SW480 (cell line): ENCODE measurements at places on chromosomes 6 and 20.

GRCh38 chr6:26521600-26522391 is 16.4 kb upstream of the HMGN4 start:
- DNase-seq: peak; percentile 80

GRCh38 chr6:129350278-129350677 is 359.7 kb downstream of the ARHGAP18 start:
- peak; percentile 1 for DNase-seq

- DNase-seq: no peak
Measured at GRCh38 chr6:128574402-128574801, 54.0 kb upstream of the PTPRK start.

DNA sequence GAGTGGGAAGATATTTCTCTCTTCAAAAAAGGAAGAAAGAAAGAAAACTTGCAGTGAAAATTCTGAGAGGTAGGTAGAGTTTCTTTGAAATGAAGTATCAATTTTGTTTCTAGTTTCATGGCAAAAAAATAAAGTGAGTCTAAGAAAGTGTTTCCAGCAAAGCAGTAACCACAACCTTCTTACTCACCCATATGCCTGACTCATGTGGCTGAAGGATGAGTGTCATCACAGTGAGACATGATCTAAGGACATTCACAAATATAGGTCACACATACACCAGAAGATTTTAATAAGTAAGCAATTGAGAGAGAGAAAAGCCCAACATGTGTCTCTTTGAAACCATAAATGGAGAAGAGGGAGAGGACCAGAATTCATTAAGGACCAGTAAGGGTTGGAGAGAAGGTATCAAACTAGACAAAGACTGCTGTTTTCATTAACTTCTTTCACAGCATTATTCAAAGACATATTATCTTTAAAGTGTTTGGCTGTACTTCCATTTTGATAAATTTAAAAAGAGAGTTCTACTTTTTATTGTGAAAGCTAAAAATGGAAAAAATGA is 169.5 kb downstream of the FRK start:
- DNase-seq: no peak

GRCh38 chr6:158825951-158826306 is 6.8 kb upstream of the EZR start:
- no peak for DNase-seq

DNA sequence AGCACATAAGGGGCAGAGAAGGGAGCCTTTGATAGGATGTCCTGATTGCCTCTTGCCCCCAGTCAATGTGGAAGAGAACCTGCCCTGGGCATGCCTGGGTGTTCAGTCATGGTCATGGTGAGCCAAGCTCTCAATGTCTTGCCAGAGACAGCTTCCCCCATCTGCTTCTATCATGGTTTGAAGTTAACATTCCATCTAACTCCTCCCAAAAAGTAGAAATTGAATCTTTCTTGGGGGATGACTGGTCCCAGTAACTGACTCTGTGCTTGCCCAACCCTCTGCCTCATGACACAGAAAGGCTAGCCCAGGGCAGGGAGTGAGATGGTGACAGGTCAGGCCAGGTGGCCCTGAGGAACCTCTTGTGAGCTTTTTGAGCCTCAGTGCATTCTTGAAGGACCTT is 60.1 kb downstream of the ADTRP start:
- no peak for DNase-seq

- DNase-seq: no peak
Measured at GRCh38 chr6:106254636-106255035, 70.9 kb downstream of the ATG5 start.

DNA sequence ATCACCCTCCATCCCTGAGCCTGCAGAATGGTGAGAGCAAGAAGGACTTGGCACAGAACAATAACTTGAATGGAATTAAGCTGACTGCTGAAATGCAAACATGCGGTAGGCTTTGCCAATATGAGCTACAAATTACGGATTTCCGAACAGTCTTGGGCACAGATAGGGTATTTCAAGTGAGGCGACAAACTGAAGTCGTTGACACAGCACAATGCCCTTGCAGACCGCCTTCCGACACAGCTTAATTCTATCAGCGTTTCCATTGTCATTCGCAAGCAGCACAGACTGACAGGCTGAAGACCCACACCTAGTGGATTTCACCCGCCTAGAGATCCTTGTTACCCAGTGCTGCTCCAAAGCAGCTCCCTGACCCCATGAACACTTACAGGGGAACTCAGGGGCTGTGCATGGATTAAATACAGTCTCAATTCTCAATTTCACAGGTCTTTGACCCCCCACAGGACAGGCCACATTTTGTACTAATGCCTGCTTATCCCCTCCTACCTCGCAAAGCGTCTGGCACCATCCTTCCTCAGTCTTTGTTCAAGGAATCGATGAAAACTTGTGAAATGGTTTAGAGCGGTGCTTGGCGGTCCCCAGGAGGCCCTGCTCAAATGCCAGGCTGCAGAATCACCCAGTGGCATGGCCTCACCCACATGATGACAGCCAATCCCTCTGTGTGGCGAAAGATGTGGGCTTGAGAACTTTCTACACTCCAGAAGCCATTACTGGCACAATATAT is 34.6 kb downstream of the RAMACL start:
- DNase-seq: no peak

- peak; percentile 8 for DNase-seq
Measured at GRCh38 chr6:53347250-53347920, 1.4 kb downstream of the ELOVL5 start.

GRCh38 chr20:15236812-15237211 is 899.4 kb upstream of the FLRT3 start:
- DNase-seq: peak; percentile 8

GRCh38 chr6:19320111-19320581 is 517.0 kb upstream of the ID4 start:
- no peak for DNase-seq

GRCh38 chr6:111809264-111809663 is 64.0 kb downstream of the FYN start:
- DNase-seq: peak; percentile 64
